HFF-Myc (cell line): ENCODE measurements at places on chromosomes 1 and 21.

DNA sequence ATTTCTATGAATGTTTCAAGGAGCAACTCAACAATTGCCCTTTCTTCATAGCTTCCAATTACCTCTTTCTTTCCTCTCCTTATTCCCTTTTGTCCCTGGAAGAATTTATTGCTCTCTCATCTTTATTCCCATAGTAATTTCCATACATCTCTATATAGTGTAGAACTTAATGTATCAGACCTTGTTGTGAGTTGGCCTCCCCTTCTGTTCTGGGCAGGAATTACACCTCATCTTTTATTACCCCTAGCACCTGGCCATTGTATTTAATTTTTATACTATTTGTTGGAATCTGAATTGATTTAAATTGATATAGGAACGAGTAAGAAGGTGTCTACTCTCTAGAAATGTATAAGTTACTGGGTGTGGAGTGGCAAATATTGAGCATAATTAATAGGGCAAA is 114.5 kb downstream of the CACHD1 start:
- DNase-seq: no peak

DNA sequence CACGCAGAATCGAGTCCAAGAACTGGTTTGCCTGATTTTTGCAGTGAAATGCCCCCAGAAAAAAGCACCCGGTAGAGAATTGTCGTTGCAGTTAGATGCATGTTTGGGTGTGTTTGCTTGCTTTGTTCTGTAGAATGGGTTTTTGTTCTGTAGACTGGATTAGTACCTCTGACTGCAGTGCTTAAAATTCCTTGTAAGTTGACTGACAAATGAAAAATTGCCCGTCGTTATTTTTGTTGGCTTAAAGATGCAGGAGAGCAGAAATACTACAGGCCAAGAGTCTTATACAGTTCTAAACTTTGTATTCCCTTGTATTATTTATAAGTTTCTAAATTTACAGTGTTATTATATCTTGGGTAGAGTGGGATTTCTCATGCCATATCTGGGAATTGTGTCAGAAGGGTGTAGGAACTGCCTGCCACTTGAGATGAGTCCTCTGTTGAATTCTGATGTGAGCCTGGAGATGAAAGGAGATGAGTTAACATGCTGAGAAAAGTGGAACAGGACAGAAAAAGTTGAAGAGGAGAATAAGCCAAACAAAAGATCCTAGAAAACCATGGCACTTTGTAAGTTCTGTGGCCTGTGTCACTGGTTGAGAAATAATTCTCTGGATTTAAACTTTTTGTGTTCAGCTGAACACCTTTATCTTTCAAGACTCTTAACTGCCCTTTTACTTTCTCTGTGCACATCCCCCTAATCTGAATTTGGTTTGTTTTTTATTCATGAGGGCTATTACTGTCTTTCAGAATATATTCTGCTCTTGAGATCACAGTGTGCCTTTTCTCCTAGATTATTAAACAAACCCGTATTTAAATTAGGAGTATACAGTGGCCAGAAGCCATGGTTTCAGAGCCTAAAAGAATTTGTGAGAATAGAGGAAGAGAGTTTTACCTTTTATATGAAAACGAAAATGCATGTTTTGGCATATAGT is 1.4 kb downstream of the DESI2 start:
- no peak for DNase-seq

DNA sequence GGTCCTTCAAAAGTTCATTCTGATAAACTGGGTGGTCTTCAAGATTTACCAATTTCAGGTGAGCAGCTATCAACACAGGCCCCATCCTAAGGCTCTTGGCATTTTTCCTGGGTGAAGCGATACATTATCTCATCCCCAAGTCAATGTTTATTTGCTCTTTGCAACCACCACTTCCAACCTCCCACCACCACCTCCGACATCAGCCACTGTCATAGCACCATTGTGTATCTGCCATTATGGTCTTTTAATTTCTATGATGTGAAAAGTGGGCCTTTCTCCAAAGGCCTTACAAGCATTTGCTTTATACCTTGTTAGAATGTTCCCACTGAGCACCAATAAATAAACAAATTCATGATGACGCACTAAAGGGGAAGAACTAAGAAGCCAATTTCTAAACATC is 47.2 kb downstream of the TBX15 start:
- no peak for DNase-seq

- peak; percentile 42 for DNase-seq
Observed at GRCh38 chr1:235642011-235642942, 7.3 kb downstream of the GNG4 start.

DNA sequence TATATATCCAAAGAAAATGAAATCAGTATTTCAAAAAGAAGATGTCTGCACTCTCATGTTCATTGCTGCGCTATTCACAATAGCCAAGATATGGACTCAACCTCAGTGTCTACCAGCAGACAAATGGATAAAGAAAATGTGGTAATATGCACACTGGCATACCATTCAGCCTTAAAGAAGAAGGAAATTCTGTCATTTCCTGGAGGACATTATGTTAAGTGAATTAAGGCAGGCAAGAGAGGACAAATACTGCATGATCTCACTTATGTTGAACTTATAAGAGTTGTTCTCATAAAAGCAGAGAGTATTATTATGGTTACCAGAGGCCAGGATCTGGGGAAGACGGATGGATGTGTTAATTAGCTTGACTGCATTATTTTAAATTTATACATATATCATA is 115.9 kb downstream of the NEGR1 start:
- DNase-seq: no peak

- no peak for DNase-seq
Observed at GRCh38 chr21:41216486-41216885, 48.5 kb downstream of the BACE2 start.

DNA sequence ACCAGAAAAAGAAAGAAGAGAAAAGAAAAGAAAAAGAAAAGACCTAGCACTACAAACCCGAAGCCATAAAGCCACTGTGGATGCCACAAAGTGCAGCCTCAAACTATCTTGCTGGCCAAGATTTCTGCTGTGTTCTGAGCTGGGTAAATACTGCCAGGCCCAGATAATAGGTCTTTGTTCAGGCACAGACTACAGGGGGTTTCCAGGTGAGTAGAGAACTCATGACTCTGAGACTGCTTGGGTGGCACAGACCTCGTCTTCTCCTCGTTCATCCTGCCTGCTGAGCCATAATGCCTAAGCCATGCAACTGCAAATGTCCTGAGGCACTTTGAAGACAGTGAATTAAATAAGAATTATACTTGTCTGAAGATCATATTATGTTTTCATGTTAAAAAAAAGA is 651.8 kb downstream of the LMO4 start:
- no peak for DNase-seq

- no peak for DNase-seq
Observed at GRCh38 chr1:18957136-18957521, 653 bp upstream of the IFFO2 start.

DNA sequence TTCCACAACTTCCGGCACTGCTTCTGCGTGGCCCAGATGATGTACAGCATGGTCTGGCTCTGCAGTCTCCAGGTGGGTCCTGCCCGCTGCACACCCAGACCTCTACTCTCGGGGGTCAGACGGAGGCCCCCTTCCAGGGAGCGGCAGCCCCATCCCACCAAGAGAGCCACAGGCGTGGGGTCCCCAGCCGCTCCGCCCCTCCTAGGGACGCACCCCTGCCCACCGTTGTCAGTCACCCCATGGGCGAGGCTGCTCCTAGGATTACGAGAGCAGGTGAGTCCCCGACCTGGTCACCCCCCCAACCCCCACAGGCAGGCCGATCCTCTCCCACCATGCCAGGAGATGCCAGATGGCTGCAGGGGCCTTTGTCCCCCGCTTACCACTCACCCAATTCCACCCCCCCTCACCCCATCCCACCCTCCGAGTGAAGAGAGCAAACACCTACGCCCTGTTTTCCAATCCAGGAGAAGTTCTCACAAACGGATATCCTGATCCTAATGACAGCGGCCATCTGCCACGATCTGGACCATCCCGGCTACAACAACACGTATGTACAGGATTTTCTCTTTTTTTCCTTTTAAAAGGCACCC is 107.0 kb downstream of the PDE9A start:
- DNase-seq: no peak

GRCh38 chr1:244207042-244207934 is 156.2 kb downstream of the ZBTB18 start:
- DNase-seq: no peak

DNA sequence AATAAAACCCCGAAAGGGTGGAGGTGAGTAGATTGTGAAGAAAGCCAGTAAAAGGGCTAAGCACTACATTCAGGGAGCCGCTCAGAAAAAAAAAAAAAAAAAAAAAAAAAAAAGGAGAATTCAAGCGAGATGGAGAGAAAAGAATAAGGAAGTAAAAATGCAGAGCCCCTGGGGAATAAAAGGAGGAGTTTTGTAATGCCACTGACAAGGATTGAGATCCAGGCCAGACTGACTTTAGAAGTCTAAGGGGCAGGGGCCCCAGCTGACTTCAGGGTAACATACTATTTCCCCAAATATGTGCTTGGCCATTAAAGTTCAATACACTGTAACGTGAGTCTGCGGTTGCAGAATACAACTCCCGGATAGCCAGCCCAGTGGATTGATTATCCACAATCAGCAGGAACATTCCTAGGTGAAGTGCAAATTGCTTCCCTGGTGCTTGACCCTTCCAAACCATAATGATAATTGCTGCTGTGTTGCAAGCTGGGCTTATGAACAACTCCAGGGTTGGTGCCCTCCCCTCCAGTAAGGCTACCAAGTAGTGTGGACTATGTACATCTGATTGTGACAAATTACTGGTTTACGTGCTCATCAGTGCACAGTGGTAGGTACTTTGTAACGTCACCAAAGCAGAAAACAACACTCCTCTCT is 30.7 kb upstream of the RRP15 start:
- DNase-seq: no peak

- DNase-seq: no peak
Observed at GRCh38 chr1:168180148-168180524, 1.4 kb downstream of the TIPRL start.

DNA sequence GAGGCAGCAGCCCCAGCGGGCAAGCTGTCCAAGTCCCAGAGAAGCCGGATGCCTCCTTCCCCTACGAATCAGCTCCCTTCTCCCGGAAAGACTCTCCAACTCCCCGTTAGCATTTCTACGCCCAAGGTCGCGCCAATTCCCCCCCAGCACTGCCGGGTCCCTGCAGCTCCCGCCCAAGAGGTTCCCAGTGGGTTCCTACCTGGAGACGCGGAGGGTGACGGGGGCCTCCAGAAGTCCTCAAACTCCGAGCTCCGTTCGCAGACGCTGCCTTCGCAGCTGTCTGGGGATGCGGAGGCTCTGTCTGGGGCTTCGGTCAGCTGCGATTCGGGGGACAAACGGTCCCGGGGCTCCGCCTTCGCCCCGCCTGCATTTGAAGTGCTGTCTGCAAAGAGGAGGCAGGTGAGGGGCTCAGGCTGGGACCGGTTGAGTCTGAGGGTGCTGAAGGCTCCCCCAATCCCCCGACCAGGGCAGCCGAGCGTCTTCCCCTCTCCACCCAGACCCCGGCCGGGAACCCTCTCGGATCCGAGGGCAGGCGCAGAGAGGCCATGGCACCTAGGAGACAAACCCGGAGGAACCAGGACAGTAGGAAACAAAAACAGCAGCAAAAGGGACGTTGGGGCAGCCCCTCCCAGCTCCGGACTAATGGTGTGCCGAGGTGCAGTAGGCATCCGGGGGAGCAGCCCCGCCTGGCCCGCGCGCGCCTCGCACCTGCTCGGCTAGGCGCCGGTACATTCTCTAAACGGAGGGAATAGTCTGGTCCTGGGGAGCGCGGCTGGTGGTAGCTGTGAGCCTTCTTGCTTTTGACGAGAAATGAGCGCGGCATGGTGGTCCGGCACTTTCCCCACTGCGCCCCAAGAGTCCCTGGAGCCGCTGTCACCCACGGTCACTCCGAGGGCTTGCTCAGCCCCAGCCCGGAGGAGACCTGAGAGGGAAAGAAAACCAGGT is 3.8 kb downstream of the GFI1 start:
- DNase-seq: no peak

- DNase-seq: no peak
Observed at GRCh38 chr1:234498448-234499118, 19.6 kb upstream of the TARBP1 start.

GRCh38 chr1:47507144-47507543 is 69.3 kb downstream of the FOXD2 start:
- no peak for DNase-seq

- DNase-seq: no peak
Observed at GRCh38 chr1:192529811-192530210, 45.8 kb upstream of the RGS1 start.
